RWPE2 (cell line): ENCODE measurements at places on chromosomes 16 and 17.

DNA sequence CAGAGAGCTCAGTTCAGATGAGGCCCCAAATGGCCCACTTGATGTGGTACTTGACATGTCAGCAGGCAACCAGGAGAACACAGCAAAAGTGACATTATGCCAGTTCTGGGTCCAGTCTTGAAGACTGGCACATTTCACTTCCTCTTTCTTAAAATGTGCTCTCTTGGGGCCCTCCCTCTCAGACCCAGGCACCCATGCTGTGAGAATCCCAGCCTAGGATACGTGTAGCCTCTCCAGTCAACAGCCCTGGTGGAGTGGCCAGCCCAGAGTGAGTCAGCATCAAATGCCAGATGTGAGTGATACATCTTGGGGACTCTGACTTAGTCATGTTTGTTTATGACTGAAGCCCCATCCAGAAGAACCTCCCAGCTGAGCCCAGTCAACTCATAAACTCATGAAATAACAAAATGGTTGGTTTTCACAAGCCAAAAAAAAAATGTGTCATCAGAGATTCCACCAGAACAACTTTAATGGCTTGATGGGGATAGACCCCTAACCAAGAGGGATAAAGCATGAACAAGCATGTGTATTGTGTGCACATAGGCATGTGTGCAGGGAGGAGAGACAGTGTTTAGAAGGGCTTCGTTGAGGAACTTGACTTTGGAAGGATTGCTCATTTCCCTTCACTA lies 82.5 kb upstream of the TNRC6C start:
- no peaks in the 10 kb centered on the region for H3K36me3 ChIP-seq
- DNase-seq: no peak
- H3K4me1 ChIP-seq: no peaks in the 10 kb centered on the region
- H3K27ac ChIP-seq: no peak overlapping the region
- no peak overlapping the region for H3K4me3 ChIP-seq
- peaks cover 11% of the 10 kb centered on the region for H3K27me3 ChIP-seq

GRCh38 chr17:42880776-42881310 lies 19.8 kb upstream of the G6PC1 start:
- H3K27ac ChIP-seq: no peak overlapping the region
- no peak for DNase-seq
- no peaks in the 10 kb centered on the region for H3K27me3 ChIP-seq
- no peaks in the 10 kb centered on the region for H3K4me1 ChIP-seq

GRCh38 chr16:24970708-24971107 lies 44.5 kb downstream of the ARHGAP17 start:
- no peak for DNase-seq
- no peak overlapping the region for H3K4me3 ChIP-seq
- peaks cover 69% of the 10 kb centered on the region for H3K36me3 ChIP-seq
- no peaks in the 10 kb centered on the region for H3K4me1 ChIP-seq

DNA sequence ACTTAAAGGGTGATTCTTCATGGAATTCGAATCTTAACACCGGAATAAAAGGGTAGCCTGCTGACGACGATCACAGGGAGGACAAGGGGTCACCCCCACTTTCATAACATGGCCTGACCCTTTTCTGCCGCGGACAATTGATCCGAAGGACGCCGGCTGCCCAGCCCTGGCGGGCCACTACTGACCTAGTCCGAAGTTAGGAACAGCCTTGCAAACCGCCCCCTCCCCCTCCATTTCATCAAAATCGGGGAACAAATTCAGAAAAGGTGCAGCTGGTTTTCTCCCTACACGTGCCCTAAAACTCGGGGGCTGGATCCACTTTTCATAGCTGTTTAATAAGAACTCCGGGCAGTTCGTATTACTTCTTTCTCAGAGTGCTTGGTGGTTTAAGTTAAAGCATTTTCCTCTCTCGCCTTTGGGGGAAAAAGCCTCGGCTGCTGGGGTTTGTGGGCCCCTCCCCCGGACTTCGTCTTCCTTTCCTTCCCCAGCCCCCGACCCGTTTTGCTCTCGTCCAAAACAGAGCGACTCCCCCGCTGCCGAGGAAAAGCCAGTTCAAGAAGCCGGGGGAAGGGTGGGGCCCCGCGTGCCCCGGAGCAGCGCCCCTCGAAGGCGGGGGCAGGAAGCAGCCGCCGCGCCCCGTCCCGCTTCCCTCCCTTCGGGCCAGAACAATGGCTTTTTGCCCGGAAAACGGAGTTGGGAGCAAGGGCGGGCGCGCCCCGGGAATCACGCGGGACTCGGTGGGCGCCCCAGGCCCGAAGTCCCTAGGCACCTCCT lies 641 bp upstream of the CBX2 start:
- H3K36me3 ChIP-seq: peaks cover 10% of the 10 kb centered on the region
- peak overlapping the region; percentile 39 for H3K4me3 ChIP-seq
- DNase-seq: no peak

DNA sequence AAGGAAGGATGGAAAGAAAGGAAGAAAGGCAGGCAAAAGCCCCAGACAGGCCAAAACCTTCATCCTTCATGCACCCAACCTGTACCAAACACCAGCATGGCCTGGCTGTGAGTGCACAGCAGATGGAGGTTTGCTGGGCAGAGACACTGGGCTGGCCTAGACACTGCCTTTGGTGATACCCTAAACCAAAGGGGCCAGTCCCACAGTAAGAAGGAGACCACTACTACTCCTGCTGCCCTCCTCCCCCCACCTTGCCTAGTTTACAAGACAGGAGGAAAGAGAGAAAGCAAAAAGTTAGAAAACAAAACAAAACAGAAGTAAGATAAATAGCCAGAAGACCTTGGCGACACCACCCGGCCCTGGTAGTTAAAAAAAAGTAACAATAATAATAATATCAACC lies 19.1 kb downstream of the QPRT start:
- H3K27ac ChIP-seq: no peak overlapping the region
- H3K36me3 ChIP-seq: no peaks in the 10 kb centered on the region
- H3K4me1 ChIP-seq: no peaks in the 10 kb centered on the region
- no peak overlapping the region for H3K4me3 ChIP-seq
- H3K27me3 ChIP-seq: no peaks in the 10 kb centered on the region

DNA sequence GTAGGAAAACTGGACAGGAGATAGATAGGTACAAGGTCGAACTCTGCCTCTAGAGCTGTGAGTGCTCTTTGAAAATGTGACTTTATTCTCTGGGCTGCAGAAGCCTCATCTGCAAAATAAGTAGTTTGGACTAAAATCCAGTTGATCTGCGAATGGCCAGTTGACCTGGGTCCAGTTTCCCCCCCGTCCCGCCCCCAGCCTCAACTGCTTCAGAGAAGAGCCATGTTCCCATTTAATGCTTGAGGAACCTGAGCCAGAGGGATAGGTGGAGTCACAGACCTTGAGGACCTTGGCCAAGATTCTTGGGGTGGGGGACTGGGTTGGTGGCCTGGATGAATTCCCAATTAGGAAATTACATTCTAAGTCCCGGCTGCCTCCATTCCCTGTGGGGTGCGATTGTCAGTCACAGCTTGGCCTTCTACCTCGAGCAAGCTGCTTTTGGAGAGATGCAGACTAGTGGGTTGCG lies 14.1 kb downstream of the TBX2 start:
- H3K4me3 ChIP-seq: no peak overlapping the region
- no peaks in the 10 kb centered on the region for H3K27me3 ChIP-seq
- no peak overlapping the region for H3K27ac ChIP-seq
- no peaks in the 10 kb centered on the region for H3K4me1 ChIP-seq
- no peaks in the 10 kb centered on the region for H3K36me3 ChIP-seq

DNA sequence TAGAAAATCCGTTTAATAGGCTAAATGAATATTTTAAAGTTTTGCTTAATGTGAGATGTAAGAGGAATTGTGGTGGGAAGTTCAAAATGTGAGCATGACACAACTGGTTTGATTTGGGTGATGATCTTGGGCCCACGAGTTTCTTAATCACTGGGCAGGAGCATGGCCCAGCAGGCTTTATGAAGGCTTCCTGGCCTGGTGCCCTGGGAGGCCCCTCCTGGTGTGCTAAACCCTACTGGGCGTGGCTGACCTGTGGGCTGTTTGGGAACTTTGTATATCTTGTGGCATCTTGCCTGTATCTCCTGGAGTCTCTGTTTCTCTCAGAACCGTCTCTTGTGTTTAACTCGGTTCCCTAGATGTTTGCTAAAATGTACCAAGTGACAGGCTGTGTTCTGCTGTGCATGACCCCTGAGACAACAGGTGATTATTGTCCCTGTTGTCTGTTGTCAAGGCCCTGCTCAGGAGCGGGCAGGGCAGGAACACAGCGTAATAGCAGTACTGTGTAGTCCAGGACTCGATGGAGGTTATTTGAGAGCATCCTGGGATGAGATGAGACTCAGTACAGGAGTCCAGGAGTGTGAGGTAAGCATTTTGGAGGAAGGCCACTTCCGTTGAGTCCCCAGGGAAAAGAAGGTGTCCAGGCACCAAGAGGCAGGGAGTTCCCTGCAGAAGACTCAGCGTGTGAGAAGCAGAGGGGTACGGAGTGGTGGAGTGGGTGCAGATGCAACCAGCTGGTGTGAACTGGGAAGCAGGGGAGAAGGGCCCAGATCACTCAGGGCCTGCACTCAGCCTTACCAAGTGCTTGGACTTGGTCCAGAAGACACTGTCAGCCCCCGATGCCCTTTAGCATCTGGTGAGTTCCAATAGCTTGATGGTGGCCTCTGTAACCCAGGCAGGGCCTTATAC lies 48.5 kb downstream of the B9D1 start:
- peaks cover 68% of the 10 kb centered on the region for H3K36me3 ChIP-seq
- no peaks in the 10 kb centered on the region for H3K27me3 ChIP-seq
- no peak overlapping the region for H3K4me3 ChIP-seq

GRCh38 chr16:85428168-85428898 lies 184.8 kb upstream of the GSE1 start:
- H3K36me3 ChIP-seq: no peaks in the 10 kb centered on the region
- no peaks in the 10 kb centered on the region for H3K4me1 ChIP-seq
- H3K4me3 ChIP-seq: no peak overlapping the region
- H3K27ac ChIP-seq: no peak overlapping the region

- H3K27ac ChIP-seq: no peak overlapping the region
- DNase-seq: no peak
- no peak overlapping the region for H3K4me3 ChIP-seq
Measured at GRCh38 chr17:71304498-71305158, 816.2 kb upstream of the SOX9 start.

DNA sequence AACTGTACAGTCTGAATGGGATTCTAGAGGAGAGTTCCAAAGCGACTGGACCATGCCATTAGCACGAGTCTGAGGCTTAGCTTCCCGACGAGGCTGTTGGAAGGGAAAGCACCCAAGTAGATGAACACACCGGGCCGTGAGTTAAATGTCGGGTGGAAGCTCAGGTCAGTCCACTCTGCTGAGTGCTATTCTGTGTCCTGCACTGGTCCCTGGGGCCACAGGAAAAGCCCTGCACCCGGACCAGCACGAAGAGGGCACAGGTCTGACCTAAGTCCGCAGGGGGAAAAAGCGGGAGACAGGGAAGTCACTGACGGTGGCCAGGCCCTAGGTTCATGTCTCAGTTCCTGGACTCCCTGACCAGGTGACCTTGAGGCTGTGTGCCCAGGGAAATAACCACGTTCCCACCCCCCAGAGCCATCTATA lies 44.1 kb upstream of the RBFOX3 start:
- peaks cover 66% of the 10 kb centered on the region for H3K27me3 ChIP-seq
- no peak for DNase-seq
- no peaks in the 10 kb centered on the region for H3K36me3 ChIP-seq
- H3K27ac ChIP-seq: no peak overlapping the region
- H3K4me1 ChIP-seq: no peaks in the 10 kb centered on the region
- H3K4me3 ChIP-seq: no peak overlapping the region

GRCh38 chr17:40093005-40093579 lies 7.3 kb downstream of the NR1D1 start:
- no peak overlapping the region for H3K4me3 ChIP-seq
- H3K36me3 ChIP-seq: peaks cover 55% of the 10 kb centered on the region
- no peaks in the 10 kb centered on the region for H3K27me3 ChIP-seq
- H3K4me1 ChIP-seq: peaks cover 4% of the 10 kb centered on the region
- H3K27ac ChIP-seq: no peak overlapping the region

GRCh38 chr17:29140631-29141513 lies 39.3 kb downstream of the MYO18A start:
- no peak overlapping the region for H3K4me3 ChIP-seq
- H3K27ac ChIP-seq: peak overlapping the region; percentile 12
- peaks cover 20% of the 10 kb centered on the region for H3K4me1 ChIP-seq
- H3K27me3 ChIP-seq: no peaks in the 10 kb centered on the region

DNA sequence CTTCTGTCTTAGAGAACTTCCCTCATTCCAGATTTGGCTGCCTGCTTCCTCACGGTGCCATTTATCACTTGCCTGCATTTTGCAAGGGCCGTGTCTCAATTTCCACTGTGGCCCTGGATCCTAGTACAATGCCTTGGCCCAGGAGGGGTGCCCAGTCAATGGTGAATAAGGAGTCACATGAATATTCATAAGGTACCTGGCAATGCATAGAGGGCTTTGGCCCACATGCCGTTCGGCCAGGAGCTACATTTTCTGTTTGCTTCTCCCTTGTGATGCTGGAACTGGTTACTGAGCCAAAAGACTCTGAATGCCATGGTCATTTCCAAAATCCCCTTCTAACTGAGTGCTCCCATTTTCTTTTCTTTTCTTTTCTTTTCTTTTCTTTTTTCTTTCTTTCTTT lies 4.8 kb upstream of the PIRT start:
- H3K36me3 ChIP-seq: no peaks in the 10 kb centered on the region

GRCh38 chr17:42709561-42709960 lies 27.2 kb downstream of the CNTNAP1 start:
- H3K4me3 ChIP-seq: no peak overlapping the region
- DNase-seq: no peak
- no peak overlapping the region for H3K27ac ChIP-seq
- H3K36me3 ChIP-seq: peaks cover 70% of the 10 kb centered on the region
- no peaks in the 10 kb centered on the region for H3K4me1 ChIP-seq

- no peak overlapping the region for H3K27ac ChIP-seq
- no peak overlapping the region for H3K4me3 ChIP-seq
- H3K36me3 ChIP-seq: no peaks in the 10 kb centered on the region
Measured at GRCh38 chr16:27414788-27415431, 12.9 kb downstream of the IL21R start.
